ENCODE measurements at places on chromosomes 4 and X.

GRCh38 chr4:3337811-3338210 is 45.0 kb downstream of the RGS12 start:
- DNase-seq = no peak

DNA sequence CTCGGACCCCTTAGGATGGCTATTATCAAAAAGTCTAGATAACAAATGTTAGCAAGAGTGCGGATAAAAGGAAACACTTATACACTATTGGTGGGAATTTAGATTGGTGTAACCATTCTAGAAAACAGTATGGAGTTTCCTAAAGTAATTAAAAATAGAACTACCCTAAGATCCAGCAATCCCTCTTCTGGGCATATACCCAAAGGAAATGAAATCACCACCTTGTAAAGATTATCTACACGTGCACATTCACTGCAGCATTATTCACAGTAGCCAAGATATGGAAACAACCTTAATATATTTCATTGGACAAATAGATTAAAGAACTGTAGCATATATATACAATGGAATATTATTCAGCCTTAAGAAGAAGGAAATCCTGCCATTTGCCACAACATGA is 462.4 kb downstream of the IQCM start:
- no peak for DNase-seq

GRCh38 chr4:187479511-187479910 is 516.1 kb upstream of the ZFP42 start:
- DNase-seq = no peak

DNA sequence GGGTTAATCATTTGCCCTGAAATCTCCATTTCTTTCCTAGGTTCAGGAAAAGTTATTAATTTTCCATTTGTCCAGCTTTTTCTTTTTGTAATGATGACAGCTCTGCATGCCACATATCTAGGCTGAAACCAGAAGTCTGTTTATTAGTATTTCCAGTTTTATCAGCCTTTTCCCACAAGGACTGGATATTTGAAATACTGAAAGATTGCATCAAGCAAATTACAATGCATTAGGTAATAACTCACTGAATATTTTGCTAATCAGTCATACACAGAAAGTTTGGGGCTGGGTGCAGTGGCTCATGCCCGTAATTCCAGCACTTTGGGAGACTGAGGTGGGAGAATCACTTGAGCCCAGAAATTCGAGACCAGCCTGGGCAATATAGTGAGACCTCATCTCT is 21.5 kb downstream of the SLC9A7 start:
- DNase-seq = no peak

GRCh38 chr4:3418029-3418762 is 23.6 kb upstream of the HGFAC start:
- no peak for DNase-seq

DNA sequence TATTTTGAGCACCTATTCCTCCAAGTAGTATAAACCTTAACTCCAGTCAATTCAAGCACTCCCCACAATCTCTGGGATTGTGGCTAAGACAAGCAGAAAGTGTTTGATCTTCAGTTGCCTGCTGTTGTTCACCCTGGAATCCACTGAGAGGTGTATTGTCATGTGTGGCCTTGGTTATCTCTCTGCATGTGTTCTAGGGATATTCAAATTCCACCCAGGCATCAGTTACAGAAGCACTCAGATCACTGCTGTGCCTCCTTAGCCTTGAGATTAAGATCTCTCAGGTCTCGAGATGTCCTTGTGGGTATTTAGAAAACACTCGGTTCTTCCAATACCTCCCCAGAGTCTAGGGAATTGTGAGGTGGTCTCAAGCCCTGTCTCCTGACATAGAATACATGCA is 213.3 kb downstream of the SMARCA1 start:
- no peak for DNase-seq

GRCh38 chrX:23670528-23670927 is 3.2 kb downstream of the PRDX4 start:
- DNase-seq = no peak

GRCh38 chr4:28248269-28248668 is 1387.6 kb downstream of the STIM2 start:
- DNase-seq = no peak

Data from NCI-H1417 treated with DMSO at 0.1 percent for 48 hours (cell line).